ENCODE measurements at places on chromosomes 5 and 9. TPM values are rescaled to one million over a fixed set of nuclear protein-coding genes. Genes with fewer than 3 reads are reported as not detected.

- DNase-seq = no peak
Observed at GRCh38 chr9:38294220-38294960, 98.1 kb upstream of the ALDH1B1 start.

Gene NOXA1
- 5.4 TPM for total RNA-seq

DNA sequence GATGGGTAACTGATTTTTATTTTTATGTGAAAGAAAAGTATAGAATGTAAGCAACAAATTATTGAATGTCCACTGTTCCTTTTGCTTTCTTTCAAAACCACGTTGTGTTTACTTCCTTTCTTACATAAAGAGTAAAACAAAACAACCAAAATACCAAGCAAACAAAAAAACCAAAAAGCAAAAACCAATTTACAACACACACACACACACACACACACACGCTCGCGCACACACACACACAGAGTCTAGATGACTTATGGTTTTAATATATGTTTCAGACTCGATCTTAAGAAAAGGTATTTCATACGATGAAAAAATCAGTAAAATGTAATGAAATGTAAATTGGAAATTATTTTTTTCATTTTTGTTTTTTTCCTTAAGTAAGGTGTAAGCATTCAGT lies 80.3 kb downstream of the ADGRV1 start:
- no peak for DNase-seq

- no peak for DNase-seq
Observed at GRCh38 chr5:129496421-129496820, 36.3 kb downstream of the ADAMTS19 start.

Gene MARCOL
- not detected for total RNA-seq

DNA sequence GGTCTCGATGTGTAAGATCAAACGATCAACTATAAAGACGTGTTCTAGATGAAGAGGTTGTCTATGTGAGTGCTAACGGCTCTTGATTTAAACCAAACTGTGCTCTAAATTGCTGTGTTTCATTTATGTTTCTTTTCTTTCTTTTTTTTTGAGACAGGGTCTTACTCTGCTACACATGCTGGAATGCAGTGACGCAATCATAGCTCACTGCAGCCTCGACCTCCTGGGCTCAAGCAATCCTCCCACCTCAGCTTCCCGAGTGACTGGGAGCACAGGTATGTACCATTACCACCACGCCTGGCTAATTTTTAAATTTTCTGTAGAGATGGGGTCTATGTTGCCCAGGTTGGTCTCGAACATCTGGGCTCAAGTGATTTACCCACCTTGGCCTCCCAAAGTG lies 24.0 kb upstream of the RNF130 start:
- peak; percentile 13 for DNase-seq

GRCh38 chr5:73369278-73369677 lies 79.3 kb downstream of the FOXD1 start:
- no peak for DNase-seq

DNA sequence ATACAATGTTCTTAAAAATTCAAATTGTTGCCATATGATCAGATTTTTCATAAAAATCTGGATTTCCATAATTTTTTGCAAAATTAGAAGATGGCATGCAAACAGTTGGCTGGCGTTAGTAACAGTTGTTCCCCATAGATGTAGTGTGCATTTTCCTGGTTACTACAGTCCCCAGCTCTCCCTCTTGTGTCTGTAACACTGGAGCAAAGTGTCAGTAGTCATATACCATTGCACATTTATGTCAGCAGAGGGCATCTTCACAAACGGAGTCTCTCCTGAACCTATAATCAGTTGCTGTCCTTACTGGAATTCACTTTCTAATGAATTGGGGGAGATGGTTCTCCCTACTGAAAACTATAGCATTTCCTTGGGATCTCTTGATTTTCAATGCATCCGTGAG lies 44.7 kb upstream of the DMAC1 start:
- no peak for DNase-seq

GRCh38 chr5:162654661-162655405 lies 587.3 kb downstream of the GABRG2 start:
- DNase-seq = no peak

- DNase-seq = no peak
Observed at GRCh38 chr5:128974567-128974966, 9.3 kb downstream of the SLC27A6 start.

Gene ERAP2
- total RNA-seq = 11.0 TPM

- DNase-seq = no peak
Observed at GRCh38 chr9:125886365-125886764, 139.2 kb downstream of the PBX3 start.

- peak; percentile 69 for DNase-seq
Observed at GRCh38 chr5:163503106-163504078, 2.0 kb upstream of the MAT2B start.

DNA sequence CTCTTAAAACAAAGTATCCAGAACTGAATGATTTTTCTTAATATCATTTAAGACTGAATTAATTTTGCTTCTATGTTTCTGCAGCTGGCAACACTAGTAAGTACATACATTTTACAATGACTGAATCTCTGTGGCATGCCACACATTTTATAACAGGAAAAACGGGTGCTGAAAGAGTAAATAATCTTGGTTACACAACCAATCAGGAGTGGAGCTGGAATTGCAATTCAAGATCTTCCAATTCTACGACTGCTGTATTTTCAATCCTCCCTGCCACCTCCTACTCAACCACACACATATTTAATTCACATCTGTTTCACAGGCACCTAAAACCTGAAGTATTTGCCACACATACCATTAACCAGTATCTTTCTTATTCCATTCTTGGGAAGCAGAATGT lies 52.7 kb upstream of the NR5A1 start:
- DNase-seq = no peak

DNA sequence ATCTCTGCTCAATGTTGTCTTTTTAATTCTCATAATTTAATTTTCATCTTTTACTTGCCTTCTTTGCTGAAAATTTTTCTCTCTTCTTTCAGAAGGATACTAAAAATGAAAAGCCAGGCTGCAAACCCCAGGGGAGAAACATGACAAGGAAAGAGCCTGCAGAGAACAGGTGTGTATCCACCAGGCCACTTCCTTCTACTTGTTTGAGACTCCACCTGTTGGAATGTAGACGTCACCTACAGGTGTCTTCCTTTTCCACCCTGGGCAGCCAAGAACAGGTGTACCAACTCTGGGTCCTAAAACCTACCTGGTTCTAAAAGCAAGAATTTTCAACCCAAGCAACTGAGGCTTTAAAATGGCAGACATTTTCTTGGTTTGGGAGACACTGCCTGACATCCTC lies 166.8 kb downstream of the ATP10B start:
- no peak for DNase-seq

Gene ANKRD55
- 0.37 TPM for total RNA-seq

GRCh38 chr5:121299153-121299552 lies 552.5 kb upstream of the FTMT start:
- DNase-seq = no peak

GRCh38 chr5:116573279-116573701 lies 1.3 kb downstream of the SEMA6A start:
- peak; percentile 89 for DNase-seq

GRCh38 chr5:56310711-56311204 lies 77.6 kb upstream of the ANKRD55 start:
- no peak for DNase-seq

Gene FBP2
- total RNA-seq = 1.5 TPM

Gene WNT8A
- total RNA-seq = not detected

Gene GAS1
- 80.3 TPM for total RNA-seq

DNA sequence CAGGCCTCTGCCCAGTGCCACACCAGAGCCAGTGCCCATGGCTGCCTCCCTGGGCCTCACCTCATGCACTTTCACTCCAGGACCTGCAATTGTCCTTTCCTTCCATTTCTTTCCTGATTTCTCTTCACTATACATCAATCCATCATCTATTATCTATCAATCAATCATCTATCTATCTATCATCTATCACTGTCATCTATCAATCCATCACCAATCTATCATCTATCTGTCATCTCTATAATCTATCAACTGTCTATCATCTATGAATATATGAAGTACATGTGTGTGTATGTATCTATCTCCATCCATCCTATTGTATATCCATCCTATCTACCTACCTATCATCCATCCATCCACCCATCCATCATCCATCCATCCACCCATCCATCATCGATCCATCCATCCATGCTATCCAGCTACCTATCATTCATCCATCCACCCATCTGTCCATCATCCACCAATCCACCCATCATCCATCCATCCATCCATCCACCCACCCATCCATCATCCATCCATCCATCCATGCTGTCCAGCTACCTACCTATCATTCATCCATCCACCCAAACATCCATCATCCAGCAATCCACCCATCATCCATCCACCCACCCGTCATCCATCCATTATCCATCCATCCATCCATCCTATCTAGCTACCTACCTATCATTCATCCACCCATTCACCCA lies 26.9 kb downstream of the SLC6A3 start:
- DNase-seq = no peak

Gene IL31RA
- total RNA-seq = 1.7 TPM

DNA sequence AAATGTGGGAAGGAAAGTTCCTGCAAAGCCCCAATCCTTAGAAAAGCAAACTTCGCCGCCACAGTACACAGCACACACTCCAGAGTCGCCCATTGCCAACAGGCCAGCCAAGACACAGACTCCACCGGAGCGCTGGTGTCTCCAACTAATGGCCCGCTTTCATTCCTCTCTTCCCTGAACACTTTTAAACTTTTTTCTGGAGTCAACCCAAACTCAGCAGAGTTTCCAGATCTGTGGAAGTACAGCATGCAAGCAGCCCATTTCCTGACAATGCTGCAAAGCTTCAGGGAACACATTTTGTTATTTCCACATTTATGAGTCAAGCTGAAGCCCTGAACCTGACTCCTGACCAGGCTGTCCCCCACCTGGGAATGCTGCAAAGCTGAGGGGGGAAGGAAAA lies 351.9 kb downstream of the NFIB start:
- DNase-seq = no peak

DNA sequence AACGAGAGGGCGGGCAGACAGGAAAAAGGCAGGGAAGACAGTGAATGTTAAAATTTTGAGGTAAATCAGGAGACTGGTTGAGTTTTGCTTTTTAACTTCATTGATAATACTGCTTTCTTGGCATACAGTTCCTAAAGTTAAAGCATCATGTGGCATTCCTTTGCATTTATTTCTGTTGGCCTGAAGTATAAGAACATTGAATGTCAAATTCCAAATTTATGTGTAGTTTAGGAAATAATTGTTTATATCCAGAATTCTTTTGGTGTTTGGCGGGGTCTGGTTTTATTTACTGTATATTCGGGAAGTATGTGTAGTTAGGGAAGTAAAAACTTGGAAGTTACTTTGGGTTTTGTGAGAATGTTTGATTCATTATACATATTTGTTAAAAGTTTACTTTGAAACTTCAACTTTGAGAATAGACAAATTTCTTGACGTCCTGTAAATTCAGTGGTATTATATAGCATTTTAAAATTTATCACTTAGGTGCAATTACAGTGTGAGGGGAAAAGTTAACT lies 83.2 kb downstream of the PTPDC1 start:
- DNase-seq = no peak

DNA sequence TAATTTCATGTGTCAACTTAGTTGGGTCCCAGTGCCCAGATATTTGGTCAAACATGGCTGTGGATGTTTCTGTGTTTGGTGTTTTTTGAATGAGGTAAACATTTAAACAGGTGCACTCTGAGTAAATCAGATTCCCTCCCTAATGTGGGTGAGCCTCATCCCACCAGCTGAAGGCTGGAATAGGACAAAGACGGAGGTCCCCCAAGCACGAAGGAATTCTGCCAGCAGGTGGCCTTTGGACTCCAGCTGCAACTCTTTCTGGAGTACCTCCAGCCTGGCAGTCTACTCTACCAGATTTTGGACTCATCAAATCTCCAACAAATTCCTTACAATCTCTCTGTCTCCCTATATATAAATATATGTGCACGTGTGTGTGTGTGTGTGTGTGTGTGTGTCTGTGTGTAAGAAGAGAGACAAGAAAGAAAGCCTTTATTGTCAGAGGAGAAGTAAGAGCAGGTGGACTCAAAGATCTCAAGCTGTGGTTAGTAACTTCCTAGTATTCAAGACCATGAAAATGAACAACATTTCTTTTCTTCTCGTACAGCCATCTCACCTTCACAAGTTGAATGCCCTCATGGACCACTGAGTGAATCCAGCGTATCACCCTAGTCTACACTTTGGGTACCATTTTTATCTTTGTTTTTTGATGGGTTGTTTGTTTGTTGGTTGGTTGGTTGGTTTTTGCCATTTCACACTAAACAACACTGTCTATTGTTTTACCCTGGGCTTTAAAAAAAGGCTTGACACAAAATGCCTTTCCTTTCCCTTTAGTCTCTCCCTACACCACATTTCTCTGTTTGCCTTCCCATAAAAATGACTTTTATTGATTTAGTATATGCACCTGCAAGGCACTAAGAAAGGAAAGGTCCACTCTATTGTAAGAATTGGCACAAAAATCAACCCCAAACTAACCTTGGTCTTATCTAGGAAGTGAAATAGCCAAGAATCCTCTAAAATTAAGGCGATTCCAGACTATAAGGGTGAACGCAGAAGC lies 118.7 kb downstream of the TENT4A start:
- DNase-seq = no peak

GRCh38 chr5:90982576-90982975 lies 400.5 kb downstream of the ARRDC3 start:
- no peak for DNase-seq

- peak; percentile 79 for DNase-seq
Observed at GRCh38 chr9:126334721-126335621, 8.3 kb downstream of the MVB12B start.

Gene PLPPR1
- 0.19 TPM for total RNA-seq

Gene ASPN
- 3.0 TPM for total RNA-seq

DNA sequence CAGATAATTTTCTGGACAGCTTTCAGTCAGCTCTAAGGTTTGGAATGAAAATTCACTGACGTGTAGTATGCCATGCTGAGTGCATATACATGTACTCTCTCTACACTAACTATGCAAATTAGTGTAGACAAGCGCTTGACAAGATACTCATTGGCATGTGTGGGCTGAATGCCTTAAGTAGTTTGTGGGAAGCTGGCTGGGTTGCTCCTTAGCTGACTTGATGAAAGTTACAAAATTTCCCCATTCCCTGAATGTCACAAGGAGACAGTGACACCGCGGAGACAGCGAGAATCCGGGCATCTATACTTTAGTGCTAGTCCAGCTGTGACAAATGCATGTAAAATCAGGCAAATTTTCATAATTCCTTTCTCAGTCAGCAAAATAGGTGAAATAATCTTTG lies 51.6 kb upstream of the C5orf46 start:
- DNase-seq = no peak

Data from lower leg skin (tissue), 4 donors.